ENCODE measurements at places on chromosomes 3 and 15.

DNA sequence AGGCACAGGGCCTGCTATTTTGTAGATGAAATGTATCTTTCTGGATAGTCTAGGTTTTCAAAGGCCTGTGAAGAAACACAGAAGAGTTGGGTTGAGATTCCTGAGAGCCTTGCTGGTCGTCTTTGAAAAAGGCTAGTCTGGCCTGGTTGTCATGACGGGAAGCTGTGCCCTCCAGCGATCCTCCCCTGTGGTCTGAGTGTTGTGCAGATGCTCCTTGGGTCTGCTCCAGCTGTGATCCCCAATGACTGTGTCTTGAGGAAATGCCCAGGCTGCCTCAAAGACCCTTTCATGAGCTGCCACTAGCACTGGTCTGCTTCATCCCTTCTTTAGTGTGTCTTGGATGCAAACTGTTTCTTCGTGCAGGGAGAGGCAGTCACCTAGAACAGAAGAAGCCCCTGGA, 111.0 kb upstream of the SYNPR start:
- DNase-seq: no peak

- no peak for DNase-seq
These were observed 124.6 kb upstream of the GBE1 start for GRCh38 chr3:81886081-81886480.

- peak; percentile 54 for DNase-seq
These were observed 92.0 kb downstream of the PLXNA1 start for GRCh38 chr3:127074900-127075360.

DNA sequence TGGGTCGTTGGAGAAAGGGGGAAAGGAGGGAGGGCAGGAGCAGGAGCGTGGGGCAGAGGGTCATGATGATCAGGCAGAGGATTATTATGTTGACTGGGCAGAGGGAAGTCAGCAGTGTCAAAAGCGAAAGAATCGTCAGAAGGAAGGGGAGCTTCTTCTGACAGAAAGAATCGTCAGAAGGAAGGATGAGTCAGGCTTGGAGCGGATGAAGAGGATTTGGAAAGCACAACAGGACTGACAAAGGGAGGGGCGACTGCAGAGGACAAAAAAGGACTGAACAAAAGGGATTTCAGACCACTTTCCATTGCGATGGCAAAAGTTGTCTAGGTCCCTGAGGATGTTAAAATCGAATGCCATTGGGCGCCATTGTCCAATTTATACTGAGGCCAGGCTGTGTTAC, 1053.5 kb downstream of the SI start:
- no peak for DNase-seq

DNA sequence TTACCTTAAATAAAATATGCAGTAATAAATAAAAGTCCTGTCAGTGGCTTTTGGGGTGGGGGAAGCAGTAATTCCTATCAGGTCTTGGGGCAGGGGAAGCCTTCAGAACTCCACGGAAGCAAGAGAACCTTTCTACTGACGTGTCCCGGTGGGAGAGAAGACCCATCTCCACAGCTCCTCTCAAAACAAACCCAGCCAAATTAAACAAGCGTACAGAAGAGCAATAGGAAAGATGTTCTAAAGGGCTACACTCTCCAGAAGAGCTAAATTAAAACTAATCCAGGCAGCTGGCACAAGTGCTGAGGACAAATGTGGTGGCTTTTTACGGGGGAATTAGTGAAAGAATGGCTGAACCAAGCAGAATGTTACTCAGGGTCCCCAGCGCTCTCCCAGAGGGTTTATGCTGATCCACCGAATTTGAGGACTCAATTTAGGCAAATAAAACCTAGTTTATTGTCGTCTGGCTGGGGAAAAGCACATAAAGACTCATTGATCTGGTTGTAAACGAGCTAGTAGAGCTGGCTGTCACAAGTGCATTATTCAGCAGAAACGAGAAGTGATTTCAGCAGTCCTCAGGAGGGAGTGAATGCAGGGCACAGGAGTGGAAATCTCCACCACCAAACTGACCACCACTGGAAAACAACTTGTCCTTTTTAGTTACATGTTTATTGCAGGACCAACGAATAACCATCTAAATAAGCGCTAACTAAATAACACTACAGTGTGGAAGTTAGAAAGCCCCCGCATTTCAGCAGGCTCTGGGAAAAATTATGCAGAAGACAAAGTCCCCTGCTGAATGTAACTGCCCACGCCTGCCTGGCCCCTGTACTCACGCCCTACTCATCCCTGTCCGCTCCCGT, 13.5 kb downstream of the BFSP2 start:
- DNase-seq: no peak

- DNase-seq: no peak
These were observed 98.8 kb downstream of the XXYLT1 start for GRCh38 chr3:195172039-195172684.

- DNase-seq: no peak
These were observed 127.5 kb downstream of the SNRK start for GRCh38 chr3:43413676-43414368.

- DNase-seq: no peak
These were observed 20.4 kb downstream of the RARRES1 start for GRCh38 chr3:158711886-158712285.

- no peak for DNase-seq
These were observed 243.3 kb upstream of the CCDC54 start for GRCh38 chr3:107133891-107134290.

DNA sequence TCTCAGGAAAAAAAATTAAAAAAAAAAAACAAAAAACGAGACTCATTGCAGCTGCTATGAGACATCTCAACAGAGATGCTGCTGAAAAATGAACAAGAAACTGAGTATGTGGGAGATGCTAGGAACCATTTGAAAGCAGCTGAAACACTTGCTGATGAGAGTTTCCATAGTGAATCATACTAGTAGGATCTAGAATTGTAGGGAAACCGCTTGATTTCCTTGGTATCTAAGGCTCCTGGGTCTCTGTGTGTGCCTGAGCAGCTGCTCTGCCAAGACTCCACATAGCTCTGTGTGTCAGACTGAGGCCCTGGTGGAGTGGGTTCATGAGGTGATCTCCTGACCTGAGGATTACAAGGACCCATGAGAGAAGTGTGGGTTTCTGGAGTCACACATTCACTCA, 313.4 kb upstream of the NECTIN3 start:
- no peak for DNase-seq

- DNase-seq: no peak
These were observed 286.6 kb upstream of the ADAMTS9 start for GRCh38 chr3:64974401-64974800.

- no peak for DNase-seq
These were observed 21.2 kb downstream of the TMEM40 start for GRCh38 chr3:12737833-12738232.

DNA sequence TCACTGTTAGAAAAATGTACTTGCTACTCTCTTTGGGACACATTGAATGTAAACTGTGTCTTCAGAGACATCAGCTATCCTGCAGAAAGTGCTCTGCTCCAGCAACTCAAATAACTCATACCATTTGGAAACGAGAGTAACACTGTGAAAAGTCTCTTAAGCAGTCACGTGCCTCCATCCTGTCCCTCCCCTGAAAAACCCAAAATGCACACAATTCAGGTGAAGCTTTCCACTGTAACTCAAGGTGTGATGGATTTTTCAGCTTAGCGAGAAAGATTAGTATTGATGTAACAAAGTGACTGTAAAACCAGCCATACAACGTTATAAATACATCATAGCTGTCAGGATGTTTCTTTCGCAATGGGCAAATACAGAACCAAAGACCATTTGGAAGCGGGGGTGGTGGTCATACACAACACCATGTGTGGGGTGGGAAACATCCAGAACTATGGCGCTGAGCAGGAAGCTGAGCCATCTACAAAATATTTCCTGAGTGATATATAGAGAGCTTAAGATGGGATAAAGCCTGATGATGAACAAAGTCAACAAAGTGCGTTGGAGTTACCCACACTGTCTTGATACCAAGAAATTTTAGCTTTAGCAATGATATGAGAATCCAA, 332.3 kb downstream of the FOXP1 start:
- DNase-seq: peak; percentile 62

- peak; percentile 34 for DNase-seq
These were observed 843.9 kb downstream of the TUSC7 start for GRCh38 chr3:117553461-117553860.

DNA sequence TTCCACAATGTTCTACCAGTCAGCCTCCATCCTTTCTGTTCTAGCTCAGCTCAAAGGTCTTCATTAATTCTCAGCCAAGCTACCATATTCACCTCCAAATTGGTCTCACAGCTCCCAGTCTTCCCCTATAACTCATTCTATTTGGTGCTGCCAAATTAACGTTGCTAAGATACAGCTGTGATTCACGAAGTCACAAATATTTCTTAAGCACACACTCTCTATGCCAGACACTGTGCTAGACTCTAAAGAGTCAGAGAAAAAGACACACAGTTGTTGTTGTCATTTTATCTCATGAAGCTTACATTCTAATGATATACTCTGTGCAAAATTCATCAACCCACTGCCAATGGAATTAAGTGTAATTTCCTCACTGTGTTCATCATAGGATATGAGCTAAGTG, 102.8 kb downstream of the FRMD5 start:
- DNase-seq: peak; percentile 12

GRCh38 chr3:29822071-29822470, 541.2 kb downstream of the RBMS3 start:
- no peak for DNase-seq

- no peak for DNase-seq
These were observed 12.4 kb downstream of the SLCO3A1 start for GRCh38 chr15:91865950-91866349.

DNA sequence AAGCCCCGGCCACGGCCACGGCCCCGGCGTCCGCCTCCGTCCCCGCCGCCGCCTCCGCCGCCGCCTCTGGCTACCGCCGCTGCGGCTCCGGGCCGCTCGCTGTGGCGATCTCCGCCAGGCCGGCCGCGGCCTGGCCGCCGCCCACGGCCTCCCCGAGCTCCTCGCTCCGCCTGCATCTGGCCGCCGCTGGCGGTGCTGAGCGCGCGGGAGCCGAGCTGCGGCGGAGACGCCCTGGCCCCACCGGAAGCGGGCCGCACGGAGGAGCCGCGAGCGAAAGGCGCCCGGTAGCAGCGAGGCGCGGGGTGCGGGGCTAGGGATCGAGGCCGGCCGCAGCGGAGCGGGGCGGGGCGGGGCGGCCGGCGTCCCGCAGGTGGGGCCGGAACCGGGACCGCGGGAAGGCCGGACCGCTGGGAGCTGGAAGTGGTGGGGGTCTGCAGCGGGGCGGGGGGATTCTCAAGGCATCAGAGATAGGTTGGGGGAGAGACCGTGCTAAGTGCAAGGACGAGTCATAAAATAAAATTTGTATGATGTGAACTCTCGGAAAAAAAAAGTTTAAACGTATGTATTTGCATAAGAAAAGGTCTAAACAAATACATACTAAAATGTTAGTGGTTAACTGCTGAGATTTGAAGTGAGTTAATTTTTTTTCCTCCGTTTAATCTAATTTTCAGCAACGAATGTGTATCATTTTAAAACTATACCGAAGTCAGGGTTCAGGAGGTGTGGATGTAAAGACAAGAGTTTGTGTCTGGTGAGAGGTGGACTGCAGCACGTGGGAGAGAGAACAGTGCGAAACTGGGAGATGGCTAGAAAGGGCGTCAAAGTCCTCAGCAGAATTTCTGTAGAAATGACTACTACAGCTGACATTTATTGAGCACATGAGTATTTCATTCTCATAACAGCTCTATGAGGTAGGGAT, at the start of gene AVEN:
TSS of gene AVEN (minus strand) at position 334 of the 919 bp plus-strand sequence. CDS start at position 176, 158 bp downstream.
- DNase-seq: no peak

GRCh38 chr3:100106531-100107141, 7.7 kb downstream of the FILIP1L start:
- peak; percentile 64 for DNase-seq

- DNase-seq: no peak
These were observed 8.9 kb upstream of the PCOLCE2 start for GRCh38 chr3:142897807-142898206.

- no peak for DNase-seq
These were observed 16.6 kb upstream of the EHHADH start for GRCh38 chr3:185270262-185270955.

DNA sequence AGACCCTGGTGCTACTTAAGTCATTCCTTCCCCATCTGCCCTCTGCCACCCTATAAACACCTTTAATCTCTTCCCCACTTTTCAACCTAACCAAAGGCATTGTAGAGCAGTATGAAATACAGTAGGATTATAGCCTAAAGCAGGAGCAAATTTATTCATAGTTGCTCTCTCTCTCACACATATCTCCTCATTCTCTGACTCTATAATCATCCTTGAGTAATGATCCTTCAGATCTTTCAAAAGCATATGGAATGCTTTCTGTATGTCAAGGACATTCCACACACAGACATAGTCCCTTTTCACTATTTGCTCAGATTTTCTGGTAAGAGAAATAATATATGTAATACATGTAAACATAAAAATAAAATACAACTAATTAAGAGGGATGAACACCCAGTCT, 54.1 kb downstream of the TRPC1 start:
- no peak for DNase-seq

DNA sequence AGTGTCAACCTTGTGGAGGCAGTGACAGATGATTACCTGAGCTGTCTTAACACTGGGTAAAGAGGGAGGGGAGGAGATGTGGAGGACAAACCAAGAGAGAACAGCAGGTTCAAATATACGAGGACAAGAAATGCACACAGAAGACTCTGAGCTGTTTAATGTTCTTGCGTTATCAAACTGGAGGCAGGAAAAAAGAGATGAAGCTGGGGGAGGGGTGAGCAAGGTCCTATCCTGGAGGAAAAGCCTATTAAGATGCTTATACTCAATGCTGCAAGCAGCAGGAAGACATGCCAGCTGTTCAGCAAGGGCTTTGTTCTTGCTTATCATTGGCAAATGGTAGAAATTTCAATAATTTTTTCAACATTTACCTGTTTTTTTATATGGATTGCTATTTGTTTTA, 345.7 kb upstream of the TRIM42 start:
- no peak for DNase-seq

- DNase-seq: no peak
These were observed 36.9 kb downstream of the SETMAR start for GRCh38 chr3:4340077-4340410.

DNA sequence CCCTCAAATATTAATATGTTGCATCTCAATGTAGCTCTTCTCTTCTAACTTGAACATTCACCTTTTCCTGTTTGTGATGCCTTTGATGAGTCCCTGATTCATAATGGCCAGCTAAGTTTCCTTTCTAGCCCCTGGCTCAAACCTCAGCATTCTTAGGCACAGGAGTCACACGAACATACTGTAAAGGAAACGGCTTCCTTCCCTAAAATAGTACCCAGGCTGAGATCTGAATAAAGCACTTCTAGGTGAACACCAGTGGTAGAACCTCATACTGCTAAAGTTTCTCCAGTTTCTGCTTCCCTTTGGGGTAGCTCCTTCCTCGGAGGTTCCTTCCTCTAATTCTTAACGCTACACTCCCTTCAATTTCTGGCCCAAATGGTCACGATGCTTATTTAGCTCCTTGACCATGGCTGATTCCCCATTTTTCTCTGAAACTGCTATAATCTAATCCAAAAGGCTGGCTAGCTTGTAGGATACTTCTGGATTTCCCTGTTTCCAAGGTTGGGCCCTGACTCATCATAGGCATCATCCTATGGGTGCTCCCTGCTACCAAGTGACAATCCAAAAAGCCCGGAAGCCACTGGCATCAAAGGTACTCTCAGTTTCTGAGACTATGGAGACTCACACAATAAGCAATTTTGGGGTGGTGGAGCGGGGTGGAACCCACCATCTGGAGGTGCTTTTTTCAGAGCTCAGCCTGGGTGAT, 2.4 kb downstream of the ANAPC13 start:
- no peak for DNase-seq

Data from epithelial cell of prostate (primary cell).